HFF-Myc (cell line): ENCODE measurements at places on chromosomes 11 and 22.

DNA sequence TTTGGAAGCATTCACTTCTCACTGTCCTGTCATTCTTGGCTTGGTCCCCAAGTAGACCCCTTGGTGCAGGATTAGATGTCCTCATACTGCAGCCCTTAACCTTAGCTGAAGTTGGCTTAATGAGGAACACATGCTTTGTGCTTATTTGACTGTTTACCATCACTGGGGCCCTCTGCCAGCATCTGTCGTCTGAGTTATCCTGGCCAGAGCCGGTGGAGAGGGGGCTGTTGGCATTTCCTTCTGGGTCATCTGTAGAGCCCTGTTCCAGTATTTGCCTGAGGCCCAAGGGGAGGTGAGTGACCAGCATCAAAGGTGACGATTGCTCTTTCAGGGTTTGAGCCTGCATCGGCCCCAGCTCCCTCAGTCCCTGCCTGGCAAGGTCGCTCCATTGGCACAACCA lies 126.4 kb upstream of the RASSF10 start:
- DNase-seq: no peak

DNA sequence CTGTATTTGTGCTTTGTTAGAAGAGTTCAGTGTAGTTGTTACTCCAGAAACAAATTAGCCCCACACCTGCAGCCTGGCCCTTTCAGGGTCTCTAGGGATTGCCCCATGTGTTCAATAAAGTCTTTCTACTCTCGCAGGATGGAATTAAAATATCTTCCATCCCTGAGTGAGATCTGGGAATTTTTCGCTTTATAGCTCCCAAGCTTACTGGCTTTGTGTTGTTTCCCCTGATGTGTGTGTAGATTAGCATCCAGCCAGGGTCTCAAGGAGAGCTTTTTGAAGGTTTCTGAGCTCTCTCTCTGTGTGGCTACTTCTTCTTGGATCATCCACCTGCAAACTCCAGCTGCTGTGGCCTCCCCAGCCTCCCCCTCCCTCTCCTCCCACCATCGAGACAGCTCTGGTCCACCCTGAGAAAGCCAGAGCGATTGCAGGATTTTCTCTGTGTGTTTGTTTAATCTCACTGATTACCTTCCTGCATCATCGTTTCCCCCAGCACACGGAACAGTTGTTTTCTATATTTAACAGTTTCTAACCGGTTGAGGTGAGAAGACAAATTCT lies 553.5 kb downstream of the TBC1D22A start:
- no peak for DNase-seq

DNA sequence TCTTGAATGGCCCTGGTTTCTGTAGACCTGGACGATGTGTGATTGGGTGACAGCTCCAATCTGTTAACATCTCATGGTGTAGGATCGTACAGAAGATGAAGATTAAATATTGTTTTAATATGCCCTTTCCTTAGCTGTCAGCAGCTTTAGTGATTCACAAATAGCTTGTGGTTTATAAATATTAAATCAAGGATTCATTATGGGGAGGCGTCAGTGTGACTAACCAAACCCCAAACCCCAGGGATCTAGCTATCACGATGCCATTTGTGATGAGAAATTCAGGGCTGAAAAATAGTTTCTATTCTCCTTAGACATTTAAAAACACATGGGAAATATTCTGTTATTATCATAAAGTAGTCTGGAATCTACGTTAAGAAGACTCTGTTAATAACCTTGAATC lies 73.4 kb downstream of the NCAM1 start:
- DNase-seq: no peak

- no peak for DNase-seq
Observed at GRCh38 chr11:76443268-76443980, 1.4 kb upstream of the EMSY start.

GRCh38 chr22:31748490-31748889 lies 1.4 kb downstream of the PRR14L start:
- peak; percentile 4 for DNase-seq

DNA sequence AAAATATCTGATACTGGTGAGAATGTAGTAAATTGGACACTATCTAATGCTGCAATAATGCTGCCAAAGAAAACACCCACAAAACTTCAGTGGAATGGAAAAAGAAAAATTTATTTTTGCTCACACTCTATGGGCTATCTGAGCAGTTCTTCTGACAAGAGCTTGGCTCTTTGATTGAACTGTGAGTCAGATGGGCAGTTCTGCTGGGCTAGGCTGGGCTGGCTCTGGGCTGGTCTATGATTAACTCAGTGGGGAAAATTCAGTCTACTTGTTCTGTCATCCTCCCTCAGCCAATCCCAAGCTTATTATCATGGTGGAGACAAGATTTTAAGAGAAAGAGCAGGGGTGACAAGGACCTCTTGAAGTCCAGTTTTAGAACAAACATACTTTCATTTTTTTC lies 1404.8 kb downstream of the LRRC4C start:
- no peak for DNase-seq

- no peak for DNase-seq
Observed at GRCh38 chr11:95796501-95796900, 6.2 kb downstream of the CEP57 start.

GRCh38 chr11:116261606-116262005 lies 511.2 kb downstream of the BUD13 start:
- DNase-seq: no peak

- DNase-seq: no peak
Observed at GRCh38 chr11:117189191-117189940, 9.8 kb upstream of the TAGLN start.

DNA sequence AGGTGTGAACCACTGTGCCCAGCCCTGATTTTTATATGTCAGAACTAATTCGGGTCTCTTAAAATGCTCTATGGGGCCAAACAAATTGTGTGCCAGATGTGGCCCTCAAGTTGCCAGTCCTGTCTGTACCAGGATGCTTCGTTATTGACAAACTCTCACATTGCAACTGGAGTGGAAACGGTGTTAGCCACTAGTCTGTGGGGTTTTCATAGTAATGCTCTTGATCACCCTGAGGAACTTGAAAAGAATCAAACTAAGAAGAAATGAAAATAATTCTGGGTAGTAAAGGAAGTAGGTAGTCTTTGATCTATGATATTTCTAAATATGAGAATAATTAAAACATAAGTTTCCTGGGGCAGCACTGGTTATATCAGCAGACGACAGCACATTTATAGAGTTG lies 67.3 kb upstream of the ADSL start:
- no peak for DNase-seq

- no peak for DNase-seq
Observed at GRCh38 chr22:46158283-46158682, 8.0 kb downstream of the PPARA start.

- DNase-seq: no peak
Observed at GRCh38 chr22:34045311-34045710, 125.0 kb upstream of the LARGE1 start.

DNA sequence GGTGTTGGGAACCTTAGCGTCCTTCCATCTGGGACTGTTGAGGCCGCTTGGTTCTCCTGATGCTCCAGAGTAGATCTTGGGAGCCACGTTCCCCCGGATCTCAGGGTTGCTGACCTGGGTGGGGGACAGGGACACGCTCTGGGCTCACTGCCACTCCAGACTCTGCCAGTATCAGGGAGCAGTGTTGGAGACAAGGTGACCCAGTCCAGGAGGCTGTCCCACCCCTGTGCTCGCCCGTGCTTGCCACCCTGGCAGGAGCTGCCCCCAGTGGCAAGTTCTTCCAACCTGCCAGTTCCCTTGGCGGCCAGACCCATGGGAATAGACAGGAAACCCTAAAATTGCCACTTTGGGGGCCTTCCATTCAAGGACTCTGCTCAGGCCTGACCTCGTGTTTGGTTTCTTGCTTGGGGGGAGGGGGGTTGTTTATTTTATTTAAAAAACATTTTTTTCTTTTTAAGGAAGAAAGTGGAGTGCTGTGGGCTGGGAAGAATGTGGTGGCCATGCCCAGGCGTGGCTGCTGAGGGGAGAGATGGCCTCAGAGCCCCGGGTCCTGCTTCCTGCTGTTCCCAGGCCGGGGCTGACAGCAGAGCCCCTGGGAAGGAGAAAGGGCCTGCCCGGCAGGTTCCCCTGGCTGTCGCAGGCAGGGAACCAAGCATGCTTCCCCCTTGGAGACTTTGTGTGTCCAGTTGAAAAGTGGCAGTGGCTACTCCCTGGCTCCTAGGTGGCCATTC lies 7.2 kb downstream of the GRK2 start:
- DNase-seq: no peak
